ENCODE measurements at places on chromosomes 11 and 22.

DNA sequence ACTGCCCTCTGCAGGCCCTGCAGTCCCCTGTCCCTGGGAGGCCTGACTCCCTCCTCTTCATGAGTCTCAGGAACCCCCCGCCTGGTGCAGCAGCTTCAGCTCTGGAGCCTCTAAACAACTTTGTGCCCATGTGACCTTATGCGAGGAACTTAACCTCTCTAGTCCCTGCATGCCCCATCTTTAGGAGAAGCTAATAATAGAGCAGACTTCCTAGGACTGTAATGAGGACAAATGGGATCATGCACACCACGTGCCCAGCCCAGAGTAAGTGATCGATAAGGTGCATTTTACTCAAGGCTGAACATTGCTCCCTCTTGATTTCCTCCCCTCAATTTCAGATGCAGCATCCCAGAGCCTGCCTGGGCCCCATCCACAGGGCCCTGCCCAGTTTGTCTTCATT, 19.0 kb downstream of the KCNJ4 start:
- no peak for DNase-seq

GRCh38 chr22:35631597-35631996, 14.5 kb upstream of the MB start:
- peak; percentile 93 for DNase-seq

- DNase-seq = no peak
Measured at GRCh38 chr11:26743622-26744021, 21.8 kb upstream of the SLC5A12 start.

DNA sequence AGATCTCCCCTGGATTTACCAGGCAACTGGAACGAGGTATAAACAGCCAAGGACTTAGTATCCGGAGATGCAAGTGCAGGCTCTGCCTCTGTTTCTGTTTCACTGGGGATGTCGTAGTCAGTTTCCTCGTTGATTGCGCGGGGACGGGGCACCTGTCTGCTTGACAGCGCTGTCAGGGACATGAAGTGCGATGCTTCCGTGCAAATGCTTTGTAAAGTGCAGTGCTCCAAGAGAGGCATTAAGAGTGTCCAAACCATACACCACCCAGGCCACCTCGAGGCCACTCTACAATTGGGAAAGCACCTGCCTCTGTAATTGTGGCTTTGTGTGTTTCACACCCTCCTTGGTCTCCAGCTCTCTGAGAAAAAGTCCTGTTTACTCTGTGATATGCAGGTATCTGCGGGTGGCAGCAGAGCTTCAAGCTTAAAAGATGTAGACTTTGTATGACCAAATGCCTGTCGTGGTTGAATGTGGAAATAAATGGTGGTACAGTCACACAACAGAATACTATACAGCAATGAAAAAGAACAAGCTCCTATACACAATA, 18.6 kb upstream of the CD5 start:
- no peak for DNase-seq

- DNase-seq = peak; percentile 45
Measured at GRCh38 chr22:38403812-38404211, 51.2 kb downstream of the KCNJ4 start.

GRCh38 chr11:66686801-66687750, 9.4 kb upstream of the RBM4B start:
- DNase-seq = no peak

GRCh38 chr11:130464291-130464812, 15.9 kb downstream of the ADAMTS15 start:
- no peak for DNase-seq

DNA sequence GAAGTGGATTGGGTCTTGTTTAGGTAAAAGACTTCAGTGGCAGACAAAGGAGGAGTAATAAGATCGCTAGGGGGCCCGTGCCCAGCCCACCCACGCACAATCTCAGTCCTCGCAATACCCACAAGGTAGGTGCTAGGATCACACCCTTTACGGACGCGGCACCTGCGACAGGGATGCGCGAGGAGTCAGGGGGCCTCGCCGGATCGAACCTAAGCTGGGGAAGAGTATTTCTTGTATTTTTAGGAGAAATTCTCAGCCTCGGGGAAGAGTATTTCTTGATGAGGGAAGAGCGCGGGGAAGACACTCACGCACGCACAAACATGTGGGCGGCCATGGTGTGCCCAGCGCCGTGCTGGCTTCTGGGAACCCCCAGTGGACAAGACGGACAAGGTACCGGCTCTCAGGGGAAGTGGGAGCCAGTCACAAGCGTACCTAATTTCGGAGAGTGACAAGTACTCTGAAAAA, 745 bp upstream of the FAM118A start:
- DNase-seq = peak; percentile 61

- DNase-seq = no peak
Measured at GRCh38 chr11:78262238-78262637, 73.5 kb downstream of the USP35 start.

DNA sequence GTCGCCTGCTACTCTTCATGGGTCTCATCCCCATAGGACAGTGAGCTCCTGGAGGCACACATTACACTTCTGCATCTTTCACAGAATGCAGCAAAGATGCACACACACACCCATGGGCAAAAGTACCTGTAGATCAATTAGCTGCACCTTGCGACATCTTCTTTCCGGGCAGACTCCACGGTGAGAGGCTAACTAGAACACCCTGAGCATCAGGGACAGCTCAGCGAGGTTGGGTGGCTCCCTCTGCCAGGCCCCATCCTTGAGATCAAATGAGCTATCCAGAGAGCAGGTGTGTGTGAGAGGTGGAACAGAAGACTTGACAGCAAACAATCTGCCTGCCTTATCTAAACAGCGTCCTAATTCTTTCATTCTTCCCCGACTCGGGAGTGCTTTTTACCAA, 96.1 kb upstream of the BID start:
- no peak for DNase-seq

- DNase-seq = no peak
Measured at GRCh38 chr11:27291954-27292636, 70.9 kb downstream of the CCDC34 start.

DNA sequence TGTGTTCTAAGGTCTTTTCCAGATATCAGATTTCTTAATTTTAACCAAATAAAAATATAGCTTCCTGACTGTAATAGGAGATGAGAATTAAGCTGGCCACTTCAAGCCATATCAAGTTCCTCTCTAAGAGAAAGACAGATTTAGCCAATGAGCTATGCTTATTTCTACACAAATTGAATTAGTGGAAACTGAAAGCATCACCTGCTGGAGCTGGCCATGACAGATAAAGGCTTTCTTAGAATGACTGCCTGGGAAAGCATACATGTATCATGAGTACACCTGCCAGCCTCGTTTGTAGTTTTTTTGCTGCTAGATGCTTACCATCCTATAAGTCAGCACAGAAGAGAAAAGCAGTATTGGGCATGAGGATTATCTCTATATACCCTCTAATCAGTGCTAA, 53.5 kb upstream of the DBX1 start:
- no peak for DNase-seq

DNA sequence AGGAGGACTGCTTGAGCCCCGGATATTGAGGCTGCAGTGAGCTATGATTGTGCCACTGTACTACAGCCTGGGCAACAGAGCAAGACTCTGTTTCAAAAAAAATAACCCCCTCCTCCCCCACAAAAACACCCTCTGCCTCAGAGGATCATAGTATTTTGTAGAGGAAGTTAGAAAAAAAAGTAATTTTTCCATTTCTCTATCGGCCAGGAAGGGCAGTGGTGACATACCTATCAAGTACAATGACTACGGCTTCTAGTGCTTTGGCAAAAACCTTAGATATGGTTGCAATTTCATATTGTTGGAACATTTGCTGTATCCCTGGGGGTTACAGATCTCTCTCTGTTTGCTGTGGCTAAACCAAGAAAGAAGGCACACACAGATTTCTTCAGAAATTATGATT, 28.9 kb downstream of the C2CD3 start:
- no peak for DNase-seq

DNA sequence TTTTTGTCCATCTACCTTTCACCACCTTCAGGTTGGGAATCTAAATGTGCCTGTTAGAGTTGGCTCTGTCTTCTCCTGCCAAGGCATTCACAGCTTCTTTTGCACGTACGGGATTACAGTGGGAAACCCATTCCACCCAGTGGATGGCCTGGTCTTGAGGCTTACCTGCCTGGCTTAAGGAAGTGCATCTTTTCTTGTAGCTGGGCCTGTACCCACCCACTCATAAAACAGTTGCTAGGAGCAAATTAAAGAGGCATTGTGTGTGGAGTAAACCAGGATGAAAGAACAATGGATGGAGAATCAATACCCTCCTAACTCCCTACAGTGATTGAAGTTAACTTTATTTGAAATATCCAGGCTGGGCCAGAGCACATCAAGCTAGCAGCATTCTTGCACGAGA, 71.6 kb downstream of the TEAD1 start:
- no peak for DNase-seq

DNA sequence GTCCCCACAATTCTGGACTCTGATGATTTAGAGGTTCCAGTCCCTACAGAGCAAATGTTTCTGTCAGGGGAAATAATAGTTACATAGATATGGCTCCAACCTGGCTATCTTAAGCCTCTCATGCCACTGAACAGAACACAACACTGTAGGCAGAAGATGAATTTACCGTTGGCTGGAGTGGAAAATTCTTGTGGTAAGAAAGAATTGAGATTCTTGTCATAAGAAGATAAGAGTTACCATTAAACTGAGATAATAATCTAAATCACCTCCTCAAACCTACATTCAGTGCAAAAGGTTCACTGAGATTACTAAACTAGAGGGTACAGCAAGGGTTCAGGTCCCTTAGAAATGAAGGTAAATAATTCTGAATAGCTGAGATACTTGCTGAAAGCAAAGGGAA, 10.1 kb upstream of the NAALAD2 start:
- DNase-seq = no peak

GRCh38 chr11:67284811-67285540, 4.1 kb upstream of the ANKRD13D start:
- no peak for DNase-seq

DNA sequence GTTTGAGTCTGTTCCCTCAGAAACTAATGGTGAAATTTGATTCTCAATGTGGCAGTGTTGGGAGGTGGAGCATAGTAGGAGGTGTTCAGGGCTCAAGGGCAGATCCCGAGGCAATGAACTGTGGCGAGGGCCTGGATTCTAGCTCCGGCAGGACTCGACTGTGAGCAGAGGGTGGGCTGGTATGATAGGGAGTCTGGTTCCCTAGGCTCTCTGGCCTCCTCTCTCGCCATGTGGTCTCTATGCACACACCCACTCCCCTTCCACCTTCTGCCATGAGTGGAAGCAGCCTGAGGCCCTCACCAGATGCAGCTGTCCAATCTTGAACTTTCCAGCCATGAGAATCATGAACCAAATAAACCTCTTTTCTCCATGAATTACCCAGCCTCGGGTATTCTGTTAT, 32.3 kb downstream of the ATP6V1E1 start:
- no peak for DNase-seq

DNA sequence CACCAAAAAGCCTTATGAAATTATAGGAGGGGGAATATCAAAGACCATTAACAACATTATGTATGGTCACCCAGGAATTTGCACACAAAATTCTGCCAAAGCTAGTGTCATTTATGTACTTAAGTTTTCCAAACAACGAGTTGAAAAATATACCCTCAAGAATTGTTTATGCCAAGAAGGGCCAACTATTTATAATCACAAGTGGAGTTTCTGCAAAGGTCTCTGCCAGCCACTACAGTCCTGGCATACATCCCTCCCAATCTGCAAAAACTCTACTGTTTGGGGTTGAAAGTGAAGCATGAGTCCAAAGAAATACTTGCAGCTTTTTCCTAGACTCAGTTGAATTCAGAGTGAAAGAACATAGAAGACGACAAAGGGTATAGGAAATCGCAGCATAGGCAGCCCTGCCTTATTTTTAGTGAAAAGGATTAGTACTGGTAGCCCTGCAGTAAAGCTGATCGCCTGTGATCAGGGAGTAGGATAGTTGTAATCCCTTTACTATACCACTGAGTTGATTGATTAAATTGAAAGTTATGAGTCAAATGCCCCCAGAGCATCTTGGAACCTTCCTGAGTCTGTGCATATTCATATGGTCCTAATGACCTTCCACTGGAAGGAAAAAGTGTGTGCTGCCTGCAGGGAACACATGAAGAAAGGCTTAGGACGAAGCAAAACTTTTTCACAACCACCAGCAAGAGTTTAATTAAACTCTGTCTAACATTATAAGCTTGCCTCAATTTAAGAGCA, 144.0 kb downstream of the SPON1 start:
- no peak for DNase-seq

GRCh38 chr11:15897211-15897960, 459.0 kb downstream of the SOX6 start:
- no peak for DNase-seq

GRCh38 chr22:48743601-48744282, 1083.9 kb downstream of the BRD1 start:
- peak; percentile 27 for DNase-seq

DNA sequence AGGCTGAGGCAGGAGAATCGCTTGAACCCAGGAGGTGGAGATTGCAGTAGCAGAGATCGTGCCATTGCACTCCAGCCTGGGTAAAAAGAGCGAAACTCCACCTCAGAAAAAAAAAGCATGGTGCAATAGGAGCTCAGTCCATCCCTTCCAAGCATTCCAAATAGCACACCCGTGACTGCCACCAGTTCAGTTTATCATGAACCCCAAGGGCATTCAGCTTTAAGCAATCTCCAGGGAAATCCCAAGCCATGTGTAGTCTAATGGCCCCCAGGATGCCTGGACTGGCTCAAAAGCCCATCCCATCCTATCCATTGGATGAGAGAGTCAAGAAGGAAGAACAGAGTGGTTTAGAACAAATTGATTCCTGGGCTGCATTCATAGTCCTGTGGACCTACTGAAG, 16.2 kb downstream of the MICAL3 start:
- no peak for DNase-seq

DNA sequence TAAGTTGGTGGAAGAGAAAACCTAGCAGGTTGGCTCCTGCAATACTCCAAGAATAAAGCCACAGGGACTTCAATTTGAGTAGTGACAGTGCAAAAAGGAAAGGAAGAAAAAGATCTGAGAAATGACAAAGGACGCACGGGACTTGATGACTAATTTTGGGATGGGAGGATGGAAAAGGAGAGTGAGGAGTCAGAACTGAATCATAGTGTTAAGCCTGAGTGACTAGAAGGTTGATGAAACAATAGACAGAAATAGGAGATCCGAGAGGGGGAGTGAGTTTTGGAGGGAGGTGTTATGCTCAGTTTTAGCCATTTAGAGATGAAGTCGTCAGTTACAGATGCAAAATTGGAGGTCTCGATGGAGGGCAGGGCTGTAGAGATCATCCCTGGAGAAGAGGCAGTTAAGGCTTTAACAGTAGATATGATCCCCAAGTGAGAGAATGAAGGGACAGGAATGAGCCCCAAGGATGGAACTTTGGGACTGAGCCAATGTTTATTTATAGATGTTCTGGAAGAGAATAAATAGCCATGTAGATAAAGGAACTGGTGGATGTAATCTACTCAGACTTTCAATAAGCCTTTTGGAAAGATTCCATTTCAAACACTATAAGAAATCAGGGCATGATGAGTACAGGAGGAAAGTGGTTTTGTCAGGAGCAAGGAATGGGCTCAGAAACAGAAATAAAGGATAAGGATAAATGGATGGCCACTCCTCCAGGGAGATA, 108.9 kb upstream of the NCAM1 start:
- DNase-seq = no peak

All from endodermal cell (in vitro differentiated cells).